NCI-H1436 treated with DMSO at 0.1 percent for 48 hours (cell line): ENCODE measurements at places on chromosomes 5 and 9.

DNA sequence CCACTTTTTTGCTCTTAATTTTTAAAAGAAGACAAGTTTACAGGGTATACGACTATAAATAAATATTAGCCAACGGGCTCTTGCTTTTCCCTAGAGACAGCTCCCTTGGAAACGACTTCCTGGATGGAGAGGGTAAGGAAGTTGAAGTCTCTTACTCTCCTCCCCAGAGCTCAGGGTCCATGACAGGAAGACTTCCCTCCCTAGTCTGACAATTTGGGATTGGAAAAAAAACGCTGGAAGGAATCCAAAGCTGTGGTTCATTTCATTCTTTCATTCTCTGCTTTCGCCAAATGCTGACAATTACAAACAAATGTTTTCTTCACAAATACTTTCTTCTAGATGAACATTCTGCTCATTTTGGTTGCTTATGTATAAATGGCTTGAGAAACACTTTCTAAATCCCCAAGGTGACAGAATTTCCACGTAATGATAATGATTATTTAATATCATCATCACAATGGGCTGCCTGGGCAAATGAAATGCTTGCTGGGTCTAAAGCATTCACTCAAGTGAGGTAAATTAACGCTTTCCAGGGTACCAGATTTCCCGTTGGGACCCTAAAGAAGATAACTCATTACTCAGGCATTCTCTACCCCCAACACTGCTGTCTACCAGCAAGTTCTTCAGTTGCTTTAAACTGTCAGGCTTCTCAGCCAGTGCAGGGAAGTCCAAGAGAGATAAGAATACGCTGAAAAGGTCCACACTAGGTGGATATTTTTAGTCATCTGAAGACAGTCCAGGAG, 139.8 kb upstream of the SLC30A5 start:
- no peak for DNase-seq

GRCh38 chr5:165138236-165138635, 1632.8 kb downstream of the MAT2B start:
- no peak for DNase-seq

- no peak for DNase-seq
These were observed 47.8 kb downstream of the ANXA2R start for GRCh38 chr5:42992088-42992879.

DNA sequence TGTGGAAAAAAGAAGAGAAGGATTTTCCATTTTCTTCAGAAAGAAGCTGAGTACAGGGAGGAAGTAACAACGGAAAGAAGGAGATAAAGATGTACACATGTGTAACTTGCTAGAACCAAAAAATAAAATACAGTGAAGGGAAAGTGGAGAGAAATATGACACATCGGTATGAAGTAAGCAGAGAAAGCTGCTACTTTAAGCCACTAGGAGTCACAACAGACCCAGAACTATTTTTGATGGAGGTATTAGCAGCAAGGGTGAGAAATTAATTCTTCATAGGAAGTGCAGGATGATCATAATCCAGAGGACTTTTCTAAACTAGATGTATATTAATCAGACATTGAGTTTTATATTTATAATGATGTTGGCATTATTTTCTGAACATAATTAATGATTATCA, 88.5 kb downstream of the FAM174A start:
- DNase-seq = no peak

- no peak for DNase-seq
These were observed 483.7 kb downstream of the RAB3C start for GRCh38 chr5:59066367-59067163.

- DNase-seq = no peak
These were observed 175.1 kb downstream of the CCDC192 start for GRCh38 chr5:127878174-127878750.

- DNase-seq = no peak
These were observed 391.5 kb upstream of the DAB2 start for GRCh38 chr5:39816156-39816845.

DNA sequence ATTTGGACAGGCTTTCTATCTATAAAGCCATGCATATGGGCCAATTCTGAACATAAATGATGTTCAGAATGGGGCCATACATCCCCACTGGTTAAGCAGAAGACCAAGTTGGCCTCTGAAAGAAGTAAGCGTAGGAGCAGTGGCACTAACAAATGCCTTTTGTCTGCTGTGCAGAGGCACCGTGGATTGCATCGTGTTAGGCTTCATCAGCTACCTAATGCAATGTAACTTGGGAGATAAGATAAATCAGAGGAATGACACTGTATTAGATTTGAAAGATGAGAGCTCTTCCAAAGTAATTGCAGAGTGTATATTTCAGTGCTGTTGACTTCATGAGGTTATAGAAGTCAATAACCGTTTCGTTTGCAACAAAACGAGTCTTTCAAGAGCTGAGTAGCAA, 148.1 kb downstream of the PARP8 start:
- DNase-seq = no peak

DNA sequence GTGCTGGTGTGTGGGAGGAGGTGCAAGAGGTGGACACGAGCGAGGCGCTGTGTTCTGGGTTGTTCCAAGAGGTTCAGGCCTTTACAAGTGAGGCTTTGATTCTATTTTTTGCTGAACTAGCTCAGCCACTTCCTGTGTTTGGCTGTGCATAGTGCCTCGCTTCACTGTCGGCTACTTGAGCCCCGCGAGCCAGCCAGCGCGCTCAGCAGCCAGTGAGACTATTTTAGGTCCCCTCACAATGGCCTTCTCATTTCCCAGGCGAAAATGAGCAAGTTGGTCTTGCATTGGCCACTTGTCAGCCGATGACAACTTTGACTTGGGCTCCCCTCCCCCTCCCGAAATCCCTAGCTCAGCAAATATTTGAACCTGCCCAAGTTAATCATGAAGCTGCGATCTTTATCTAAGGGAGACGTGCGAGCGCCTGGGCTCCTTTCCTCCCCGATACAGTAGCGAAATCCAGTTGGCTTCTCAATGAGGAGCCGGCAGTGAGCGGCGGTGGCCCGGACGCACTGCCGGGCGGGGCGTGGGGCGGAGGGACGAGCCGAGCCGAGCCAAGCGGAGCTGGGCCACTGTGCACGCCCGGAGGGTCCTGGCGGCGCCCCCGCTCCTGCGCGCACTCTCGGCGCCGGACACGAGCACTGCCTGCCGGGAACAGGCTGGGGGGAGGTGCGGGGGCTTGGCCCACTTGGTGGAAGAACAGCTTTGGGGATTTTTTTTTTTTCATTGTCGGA, 72.6 kb downstream of the PIK3R1 start:
- no peak for DNase-seq

DNA sequence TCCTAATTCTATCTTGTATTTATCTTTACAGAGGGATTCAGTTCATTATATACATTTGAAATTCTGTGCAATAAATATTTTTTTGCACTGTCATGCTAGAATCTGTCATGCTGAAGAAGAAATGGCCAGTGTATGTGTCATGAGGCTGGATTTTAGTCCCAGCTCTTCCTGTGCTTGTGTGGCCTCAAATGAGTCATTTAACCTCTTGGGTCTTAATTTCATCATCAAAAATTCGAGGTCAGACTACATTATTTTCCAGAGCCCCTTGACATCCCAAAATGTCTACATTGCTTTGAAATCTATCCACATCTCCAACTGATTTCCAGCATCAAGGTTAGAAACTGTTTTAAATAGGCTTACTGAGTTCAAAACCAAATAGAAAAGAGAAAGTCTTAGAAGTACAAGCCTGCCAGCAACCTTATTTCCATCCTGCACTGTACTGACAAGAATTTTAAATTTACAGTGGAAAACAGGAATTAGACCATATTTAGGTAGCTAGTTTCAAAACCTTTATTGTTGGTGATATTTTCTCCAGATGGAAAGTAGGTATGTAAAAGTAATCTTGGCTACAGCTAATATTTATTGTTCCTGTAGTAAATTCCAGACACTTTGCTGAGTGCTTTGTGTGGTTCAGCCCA, 96.7 kb upstream of the MAMDC2 start:
- no peak for DNase-seq

DNA sequence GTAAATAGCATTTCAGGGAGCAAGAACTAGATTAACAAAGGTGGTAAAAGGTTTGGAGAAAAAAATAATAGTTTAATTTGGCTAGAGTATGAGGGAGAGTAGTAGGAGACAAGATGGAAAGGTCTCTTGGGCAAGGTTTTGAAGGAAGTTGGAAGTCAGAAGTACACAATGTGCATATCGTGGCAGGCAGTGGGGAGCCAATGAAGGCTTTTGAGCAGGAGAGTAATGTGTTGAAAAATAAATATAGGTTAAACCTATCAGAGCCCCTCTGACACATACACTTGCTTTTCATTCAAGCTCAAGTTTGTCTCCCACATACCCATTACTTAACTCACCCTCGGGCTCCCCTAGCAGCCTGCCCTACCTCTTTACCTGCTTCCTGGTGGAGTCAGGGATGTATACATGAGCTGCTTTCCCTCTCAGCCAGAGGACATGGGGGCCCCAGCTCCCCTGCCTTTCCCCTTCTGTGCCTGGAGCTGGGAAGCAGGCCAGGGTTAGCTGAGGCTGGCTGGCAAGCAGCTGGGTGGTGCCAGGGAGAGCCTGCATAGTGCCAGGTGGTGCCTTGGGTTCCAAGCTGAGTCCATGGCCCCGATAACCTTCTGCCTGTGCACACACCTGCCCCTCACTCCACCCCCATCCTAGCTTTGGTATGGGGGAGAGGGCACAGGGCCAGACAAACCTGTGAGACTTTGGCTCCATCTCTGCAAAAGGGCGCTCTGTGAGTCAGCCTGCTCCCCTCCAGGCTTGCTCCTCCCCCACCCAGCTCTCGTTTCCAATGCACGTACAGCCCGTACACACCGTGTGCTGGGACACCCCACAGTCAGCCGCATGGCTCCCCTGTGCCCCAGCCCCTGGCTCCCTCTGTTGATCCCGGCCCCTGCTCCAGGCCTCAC, at the start of gene CA9:
Gene CA9 (plus strand): TSS at position 797 of the 893 bp plus-strand sequence. CDS start 32 bp downstream, at position 829.
- DNase-seq = no peak

DNA sequence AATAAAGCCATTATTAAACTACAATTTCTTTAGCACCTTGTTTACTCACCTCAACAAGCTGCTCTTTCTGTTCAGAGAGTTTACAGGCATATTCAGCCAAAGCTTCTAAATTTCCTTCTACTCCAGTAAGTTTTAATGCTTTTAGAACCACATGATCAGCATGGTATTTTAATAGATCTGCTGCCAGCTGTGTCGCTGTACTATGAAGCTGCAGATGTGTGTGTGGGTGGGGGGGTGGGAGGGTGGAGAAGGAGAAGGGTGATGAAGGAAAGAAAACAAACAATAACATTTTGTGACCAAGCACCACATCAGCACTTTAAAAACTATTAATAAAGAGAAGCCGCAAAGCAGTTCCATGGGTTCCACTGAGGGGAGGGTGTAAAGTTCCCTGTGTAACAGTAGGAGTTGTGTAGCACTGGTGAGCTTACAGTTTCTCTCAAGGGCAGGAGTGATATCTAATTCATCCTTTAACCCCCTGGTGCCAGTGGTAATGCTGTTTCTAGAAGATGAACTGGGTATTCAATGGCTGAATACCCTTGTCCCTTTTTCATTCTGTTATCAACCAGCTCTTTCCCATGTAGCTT, 38.5 kb downstream of the ABITRAM start:
- DNase-seq = no peak

DNA sequence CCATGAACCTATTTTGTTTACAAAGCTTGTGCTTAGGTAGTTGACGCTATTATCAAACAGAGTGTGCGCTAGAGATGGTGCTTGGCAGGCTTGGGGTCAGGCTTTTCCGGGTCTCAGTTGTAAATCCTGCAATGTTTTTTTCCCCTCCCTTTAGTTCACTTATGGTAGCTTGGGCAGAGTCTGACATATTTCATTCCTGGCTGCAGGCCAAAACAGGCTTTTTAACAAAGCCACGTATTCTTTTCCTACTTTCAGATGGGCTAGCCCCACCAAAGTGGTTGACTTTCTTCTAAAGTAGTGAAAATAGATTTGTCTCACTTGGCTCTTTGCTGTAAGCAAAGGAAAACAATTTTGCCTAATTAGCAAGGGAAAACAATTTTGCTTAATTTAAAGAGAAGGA, 58.0 kb upstream of the FBN2 start:
- no peak for DNase-seq

- no peak for DNase-seq
These were observed 33.8 kb downstream of the SVEP1 start for GRCh38 chr9:110545705-110546104.

GRCh38 chr5:72066705-72067107, 40.6 kb upstream of the MAP1B start:
- no peak for DNase-seq

- no peak for DNase-seq
These were observed 106.6 kb downstream of the COL23A1 start for GRCh38 chr5:178483620-178484019.

- no peak for DNase-seq
These were observed 155.6 kb upstream of the ZNF618 start for GRCh38 chr9:113720495-113720894.

- DNase-seq = no peak
These were observed 12.0 kb upstream of the OLFM1 start for GRCh38 chr9:135075234-135076142.

DNA sequence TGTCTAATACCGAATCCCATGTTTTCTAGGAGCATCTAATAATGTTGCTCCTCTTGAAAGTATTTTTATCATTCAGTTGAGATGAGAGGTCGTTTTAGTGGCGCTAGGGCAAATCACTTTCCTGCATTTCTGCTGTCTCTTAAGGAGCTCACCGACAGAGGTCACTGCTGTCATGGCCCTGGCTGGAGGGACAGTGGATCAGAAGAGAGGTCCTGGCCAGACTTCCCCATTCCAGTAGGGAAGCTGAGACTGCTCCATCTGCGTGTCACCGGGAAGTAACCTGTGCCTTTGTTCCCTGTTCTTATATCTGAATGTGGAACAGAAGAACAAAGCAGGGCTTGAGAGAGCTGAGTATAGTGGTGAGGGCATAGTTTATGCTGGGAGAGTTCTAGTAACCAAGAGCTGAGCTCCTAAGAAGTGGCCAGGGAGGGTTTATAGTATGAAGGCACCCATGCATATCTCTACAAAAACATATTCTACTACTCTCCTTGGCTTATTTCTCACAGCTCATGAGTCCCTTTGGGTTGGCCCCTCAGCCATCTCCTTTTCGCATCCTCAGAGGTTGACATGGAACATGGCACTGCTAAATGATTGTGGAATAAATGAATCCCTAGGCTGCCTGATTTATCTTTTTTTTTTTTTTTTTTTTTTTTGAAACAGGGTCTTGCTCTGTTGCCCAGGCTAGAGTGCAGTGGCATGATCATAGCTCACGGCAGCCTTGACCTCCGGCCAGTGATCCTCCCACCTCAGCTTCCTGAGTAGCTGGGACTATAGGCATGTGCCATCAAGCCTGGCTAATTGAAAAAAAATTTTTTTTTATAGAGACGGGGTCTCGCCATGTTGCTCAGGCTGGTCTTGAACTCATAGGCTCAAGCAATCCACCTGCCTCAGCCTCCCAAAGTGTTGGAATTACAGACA, 27.2 kb downstream of the ATP6V0E1 start:
- DNase-seq = no peak

DNA sequence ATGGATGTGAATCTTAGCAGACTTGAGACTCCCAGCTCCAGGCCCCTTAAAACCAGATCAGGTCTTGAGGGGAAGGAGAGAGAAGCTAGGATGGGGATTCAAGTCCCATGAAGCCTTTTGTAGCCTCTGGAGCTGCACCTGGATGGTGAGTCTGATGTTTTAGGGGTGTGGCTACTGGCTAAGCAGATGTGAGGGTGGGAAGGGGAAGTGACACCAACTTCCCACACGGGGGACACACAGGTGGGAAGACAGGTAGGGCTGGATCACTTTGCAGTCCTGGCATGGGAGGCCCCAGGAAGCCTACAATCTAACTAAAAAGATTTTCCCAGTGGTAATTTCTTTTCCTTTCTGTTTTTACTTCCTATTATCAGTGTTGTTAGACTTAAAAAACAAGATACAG, 38.7 kb upstream of the UBAP2 start:
- DNase-seq = no peak
